ENCODE measurements at places on chromosomes 2 and 18.

DNA sequence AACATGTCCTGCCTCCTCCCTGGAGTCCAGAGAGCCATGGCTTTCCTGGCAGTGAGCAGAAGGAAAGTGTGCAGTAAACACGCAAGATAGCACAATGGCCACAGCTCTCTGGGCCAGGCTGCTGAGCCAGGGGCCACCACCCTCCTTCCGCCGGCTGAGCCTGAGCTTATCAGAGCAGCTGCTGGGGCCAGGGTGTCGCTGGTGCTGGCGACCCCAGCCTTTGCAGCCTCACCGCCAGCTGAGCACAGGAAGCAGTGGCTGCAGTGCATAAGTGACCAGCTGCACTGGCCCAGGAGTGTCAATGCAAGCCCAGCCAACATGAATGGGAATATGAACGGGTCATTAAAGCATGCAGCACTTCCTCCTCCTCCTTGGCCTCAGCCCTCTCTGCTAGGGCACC, 172.0 kb downstream of the ZFP36L2 start:
- no peak for DNase-seq

DNA sequence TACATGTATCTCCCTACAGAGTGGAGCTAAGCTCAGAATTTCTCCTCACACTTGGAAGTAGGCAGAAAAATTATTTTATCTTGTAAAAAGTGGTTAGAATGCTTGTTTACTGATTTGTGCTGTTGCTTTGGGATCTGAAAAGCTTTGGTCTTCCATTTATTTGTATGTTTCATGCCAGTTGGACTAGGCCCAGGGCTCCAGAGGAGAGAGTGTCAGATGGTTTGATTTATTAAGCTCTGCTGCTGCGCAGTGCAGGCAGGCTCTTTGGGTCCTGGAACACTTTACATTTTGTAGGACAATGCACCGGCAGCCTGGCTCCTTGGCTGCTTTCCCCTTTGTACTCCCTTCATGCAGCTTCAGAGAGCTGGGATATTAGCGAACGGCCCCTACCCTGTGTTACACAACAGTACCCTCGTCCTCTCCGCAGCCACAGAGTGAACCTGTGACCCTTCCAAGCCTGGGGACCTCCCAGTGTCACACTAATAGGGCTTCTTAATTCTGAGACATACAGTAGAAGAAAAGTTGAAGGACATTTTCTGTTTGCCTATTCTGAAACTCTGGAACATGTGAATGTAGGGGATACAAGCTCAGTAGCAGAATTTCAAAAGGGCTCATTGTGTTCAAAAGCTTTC, 56.7 kb upstream of the EML6 start:
- DNase-seq = peak; percentile 42

GRCh38 chr2:224404796-224405195, 2.9 kb upstream of the FAM124B start:
- no peak for DNase-seq

GRCh38 chr2:239212929-239213642, 187.7 kb downstream of the HDAC4 start:
- no peak for DNase-seq

DNA sequence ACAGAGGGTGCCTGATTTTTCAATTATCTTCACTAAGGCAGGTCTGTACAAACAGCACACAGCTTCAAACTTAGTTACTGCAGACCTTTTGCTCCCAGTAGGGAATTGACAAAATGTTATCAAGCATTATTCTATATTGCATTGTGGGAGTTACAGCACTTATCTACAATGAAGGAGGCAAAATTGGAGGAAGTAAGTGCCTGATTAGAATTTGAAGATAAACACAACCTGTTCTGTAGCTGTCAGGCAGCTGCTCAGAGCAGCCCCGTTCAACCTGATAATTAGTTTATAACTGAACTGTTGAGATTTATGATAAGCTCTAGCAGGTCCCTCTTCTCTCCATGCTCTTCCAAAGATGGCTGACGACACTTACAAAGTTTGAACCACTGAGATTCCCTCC, 364.4 kb upstream of the CYRIA start:
- DNase-seq = no peak

DNA sequence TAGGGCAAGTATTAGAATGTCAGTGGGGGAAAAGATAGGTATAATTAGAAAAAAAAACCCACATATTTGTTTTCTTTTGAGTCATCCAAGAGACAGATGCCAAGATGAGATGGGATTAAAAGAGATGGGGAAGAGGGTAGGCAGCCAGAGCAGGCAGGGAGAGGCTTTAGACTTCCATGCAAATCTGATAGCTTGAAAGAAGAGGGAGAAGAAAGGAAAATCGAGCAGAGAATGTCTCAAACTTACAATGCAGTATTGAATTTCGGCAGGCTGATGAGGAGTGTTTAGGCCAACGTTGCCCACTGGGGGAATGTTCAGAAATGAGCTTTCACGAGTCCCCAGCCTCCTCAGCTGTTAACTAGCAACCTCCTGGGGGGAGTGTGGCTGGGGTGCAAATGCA, 91.3 kb downstream of the SPATS2L start:
- DNase-seq = peak; percentile 69

DNA sequence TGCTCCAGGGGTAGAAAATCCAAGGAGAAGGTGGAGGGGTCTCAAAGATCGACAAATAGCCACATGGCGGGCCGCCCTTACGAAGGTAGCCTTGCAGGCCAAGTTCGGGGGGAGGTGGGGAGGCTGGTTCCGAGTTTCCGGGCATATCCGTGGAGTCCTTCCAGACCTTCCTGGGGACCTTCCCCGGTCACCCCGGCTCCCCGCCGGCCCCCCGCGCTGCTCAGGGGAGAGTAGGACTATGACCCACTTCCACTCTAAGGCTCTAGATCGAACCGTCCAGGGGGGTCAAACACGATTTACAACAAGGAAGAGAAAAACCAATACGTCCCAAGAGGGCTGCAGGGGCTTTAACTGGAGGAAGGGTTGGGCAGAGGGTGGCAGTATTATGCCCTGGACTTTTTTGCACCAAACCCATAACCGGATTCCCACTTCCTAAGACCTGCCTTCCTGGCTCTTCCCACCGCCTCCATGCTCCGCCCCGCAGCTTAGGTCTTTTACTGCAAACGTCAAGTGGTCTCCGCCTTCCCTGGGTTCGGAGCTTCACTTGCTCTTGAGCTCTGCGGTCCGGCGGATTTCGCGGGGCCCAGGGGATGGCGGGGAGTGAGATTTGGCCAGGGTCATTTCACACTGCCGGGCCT, 779 bp upstream of the LYPD6 start:
- DNase-seq = peak; percentile 71

GRCh38 chr2:200862532-200863000, 1.9 kb downstream of the CLK1 start:
- DNase-seq = peak; percentile 64
